T-helper 17 cell (primary cell): ENCODE measurements at places on chromosomes 7 and 10.

GRCh38 chr10:119357412-119358151 lies 150.2 kb downstream of the GRK5 start:
- no peak for DNase-seq

DNA sequence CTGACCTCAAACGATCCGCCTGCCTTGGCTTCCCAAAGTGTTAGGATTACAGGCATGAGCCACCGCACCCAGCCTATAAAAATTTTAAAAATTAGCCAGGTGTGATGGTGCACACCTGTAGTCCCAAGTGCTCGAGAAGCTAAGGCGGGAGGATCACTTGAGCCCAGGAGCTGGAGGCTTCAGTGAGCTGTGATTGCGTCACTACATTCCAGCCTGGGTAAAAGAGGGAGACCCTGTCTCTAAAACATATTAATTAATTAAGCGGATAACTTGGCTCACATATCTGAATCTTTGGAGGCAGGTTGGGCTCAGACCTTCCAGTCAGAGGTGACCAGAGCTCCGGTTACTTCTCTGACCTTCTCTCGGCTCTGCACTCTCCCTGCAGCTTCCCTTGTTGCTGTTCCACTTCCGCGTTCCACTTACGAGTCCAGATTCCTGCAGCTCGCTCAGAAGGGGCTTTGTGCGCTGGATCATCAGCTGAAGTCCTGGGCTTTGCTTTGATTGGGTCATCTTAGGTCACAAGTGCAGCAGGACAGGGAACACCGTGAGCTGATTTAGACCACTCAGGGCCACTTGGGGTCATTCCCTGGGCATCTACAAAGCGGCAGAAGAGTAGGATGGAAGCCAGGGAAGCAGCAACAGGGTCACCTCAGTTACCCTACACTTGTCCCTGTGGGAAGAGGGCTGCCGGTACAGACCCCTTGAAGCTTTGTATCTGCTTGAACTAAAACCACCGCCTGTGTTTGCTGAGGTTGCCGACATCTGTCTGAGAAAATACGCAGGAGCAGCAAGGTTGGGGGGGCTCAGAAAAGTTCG lies 2.0 kb upstream of the ARPC1B start:
- no peak for DNase-seq

GRCh38 chr10:71748671-71749191 lies 24.6 kb downstream of the VSIR start:
- peak; percentile 59 for DNase-seq

- DNase-seq = no peak
Measured at GRCh38 chr10:91146146-91146545, 74.3 kb upstream of the PCGF5 start.

- DNase-seq = no peak
Measured at GRCh38 chr7:36638140-36638539, 86.2 kb downstream of the AOAH start.

- DNase-seq = no peak
Measured at GRCh38 chr10:43981232-43981631, 332.6 kb upstream of the ZNF32 start.

DNA sequence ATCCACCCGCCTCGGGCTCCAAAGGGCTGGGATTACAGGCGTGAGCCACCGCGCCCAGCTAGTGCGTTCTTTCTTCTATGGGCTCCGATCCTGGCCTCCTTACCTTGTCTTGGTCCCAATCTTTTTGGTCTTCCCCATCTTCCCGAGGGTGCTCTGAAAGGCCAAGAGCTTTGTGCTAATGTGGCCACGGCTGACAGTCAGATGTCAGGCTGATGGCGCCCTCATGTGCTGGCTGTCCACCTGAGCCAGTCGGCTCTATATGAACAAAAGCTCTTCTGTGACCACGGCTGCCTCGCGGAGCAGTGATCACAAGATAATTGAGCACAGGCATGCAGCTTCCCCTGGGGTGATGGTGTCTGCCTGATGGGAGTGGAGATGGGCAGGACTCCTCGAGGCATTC lies 11.0 kb upstream of the AHCYL2 start:
- DNase-seq = no peak

GRCh38 chr10:90319188-90319914 lies 538.5 kb downstream of the HTR7 start:
- no peak for DNase-seq

DNA sequence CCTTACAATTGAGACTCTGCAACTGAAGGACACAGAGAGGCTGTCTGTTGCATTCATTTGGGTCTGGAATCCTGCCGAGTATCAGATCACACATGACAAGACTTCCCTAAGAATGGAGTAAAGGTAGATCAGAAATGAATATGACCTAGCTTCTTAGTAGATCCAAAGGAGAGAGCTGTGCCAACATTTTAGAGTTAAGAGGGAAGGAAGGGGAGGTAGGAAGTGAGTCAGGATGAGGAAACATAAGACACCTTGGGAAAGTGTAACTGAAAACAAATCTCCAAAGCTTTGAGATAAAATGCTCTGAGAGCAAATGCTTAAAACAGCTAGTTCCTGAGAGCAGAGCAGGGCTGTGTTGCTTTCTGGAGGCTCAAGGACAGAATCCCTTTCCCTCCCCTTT lies 6.1 kb upstream of the SLC25A13 start:
- DNase-seq = no peak

- DNase-seq = no peak
Measured at GRCh38 chr7:99734987-99735386, at the start of gene CYP3A7. Gene CYP3A7, minus strand, starts transcription at chr7:99735196. Its CDS starts 103 bp downstream, at chr7:99735093.

GRCh38 chr7:150421831-150422230 lies 28.6 kb upstream of the GIMAP8 start:
- DNase-seq = no peak

GRCh38 chr7:45988405-45989057 lies 67.5 kb upstream of the IGFBP3 start:
- no peak for DNase-seq

GRCh38 chr10:106565546-106565945 lies 599.0 kb downstream of the SORCS1 start:
- no peak for DNase-seq

DNA sequence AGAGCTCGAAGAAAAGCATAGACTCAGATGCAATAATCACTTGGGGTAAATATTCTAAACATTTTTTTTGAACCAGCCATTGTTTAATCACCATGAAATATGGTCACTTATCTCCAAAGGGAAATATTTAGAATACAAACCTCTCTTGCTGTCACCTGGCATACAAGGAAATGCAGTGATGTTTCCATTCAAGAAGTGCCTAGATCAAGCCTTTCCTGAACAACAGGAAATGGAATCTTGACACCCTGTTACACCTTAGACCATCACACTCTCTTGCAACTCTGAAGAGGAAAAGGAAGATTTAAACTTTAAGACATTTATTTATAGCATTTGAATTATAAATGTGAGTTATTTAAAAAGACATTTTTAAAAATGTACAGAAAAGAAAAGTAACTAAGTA lies 263.0 kb upstream of the BMPER start:
- DNase-seq = no peak

DNA sequence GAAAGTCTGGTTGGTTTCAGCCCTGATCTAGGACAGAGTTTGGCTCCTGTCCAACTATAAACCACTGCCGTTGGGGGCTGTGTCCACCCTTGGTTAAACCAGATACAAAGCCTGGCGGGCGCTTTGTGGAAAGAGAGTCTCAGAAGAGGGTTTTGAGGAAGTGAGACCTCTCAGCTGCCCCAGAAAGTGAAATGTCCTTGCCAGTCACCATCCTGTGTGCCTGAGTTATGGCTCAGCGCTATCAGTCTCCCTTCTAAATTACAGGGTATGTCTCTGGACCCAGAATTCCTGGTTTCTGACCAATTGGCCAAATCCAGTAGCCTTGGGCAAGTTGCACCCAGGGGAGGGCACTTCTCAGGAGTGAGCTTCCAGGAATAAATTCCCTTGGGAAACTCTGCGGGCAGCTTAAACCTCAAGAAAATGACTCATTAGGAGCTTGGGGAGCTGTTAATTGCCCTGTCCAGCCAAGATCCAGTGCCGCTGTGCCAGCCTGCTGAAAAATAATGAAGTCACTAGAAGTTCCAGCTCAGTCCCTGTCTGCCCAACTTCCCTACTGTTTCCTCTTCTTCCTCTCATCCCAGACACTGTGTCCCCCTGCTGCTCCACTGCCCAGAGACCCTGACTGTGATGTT lies 66.7 kb upstream of the PDZD8 start:
- DNase-seq = no peak

DNA sequence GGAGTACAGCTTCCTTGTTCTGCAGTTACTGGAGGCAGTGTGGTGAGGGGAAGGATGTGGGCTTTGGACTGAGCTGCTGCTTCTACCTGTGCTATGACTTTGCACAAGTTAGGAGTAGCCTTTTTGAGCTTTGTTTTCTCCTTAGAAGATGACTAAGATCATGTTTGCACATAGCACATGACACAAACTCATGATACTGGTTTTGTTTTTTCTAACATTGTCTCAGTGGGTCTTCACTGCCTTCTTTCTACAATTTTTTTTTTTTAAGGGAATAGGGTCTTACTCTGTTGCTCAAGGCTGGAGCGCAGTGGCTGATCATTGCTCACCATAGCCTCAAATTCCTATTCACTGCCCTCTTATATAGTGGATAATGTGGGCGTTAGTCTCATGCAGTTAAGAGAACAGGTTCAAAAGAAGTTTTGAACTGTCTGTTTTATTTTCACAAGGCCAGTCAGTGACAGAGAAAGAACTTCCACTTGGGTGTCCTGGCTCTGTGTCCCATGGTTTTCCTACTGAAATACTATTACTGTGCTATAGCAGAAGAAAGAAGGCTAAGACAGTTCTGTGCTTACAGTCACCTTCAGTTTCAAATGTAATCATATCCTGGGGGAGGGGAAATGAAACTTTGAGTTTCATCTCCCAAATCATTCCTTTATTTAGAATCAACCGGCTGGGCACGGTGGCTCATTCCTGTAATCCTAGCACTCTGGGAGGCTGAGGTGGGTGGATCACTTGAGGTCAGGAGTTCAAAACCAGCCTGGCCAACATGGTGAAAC lies 72.0 kb downstream of the KAT6B start:
- no peak for DNase-seq

- DNase-seq = no peak
Measured at GRCh38 chr7:87216701-87217508, 2.6 kb downstream of the TMEM243 start.

GRCh38 chr7:99420986-99421385 lies 12.2 kb downstream of the BUD31 start:
- DNase-seq = no peak

DNA sequence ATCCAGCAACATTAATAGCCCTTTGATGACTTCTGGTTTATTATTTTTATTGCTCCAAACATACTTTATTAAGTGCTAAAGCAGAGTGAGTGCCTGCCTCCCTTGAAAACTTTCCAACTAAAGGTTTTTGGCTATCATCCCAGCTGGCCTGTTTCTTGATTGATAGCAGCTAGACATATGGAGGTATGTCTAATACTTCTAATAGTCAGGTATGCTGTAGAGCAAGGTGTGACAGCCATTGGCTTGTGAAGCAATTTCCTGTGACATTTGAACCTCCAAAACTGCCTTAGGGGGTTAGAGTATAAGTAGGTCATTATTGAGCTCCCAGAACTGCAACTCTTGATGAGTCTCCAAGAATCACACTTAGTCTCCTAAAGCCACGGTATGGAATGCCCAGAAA lies 55.8 kb downstream of the LOXL4 start:
- DNase-seq = no peak

GRCh38 chr7:46759711-46760480 lies 822.0 kb downstream of the TNS3 start:
- no peak for DNase-seq

DNA sequence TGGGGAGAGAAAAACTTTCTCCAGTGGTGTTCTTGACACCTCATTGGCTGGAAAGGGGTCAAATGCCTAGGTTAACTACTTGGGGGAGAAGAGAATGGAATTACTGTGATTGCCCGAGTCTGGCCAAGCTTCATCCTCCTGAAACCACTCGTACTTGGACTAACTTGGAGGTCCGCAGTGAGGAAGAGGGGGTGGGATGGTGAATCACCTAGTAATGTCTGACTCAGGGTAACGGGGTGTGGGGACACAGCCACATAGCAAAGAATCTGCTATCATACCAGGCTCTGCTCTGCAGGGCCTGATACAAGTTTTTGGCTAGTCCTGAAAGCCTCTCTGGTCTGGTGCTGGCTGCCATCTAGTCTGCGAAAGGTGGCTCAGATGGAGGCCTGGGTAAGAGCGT lies 190.9 kb downstream of the RPS24 start:
- DNase-seq = no peak

GRCh38 chr7:130940326-130940725 lies 206.3 kb upstream of the KLF14 start:
- DNase-seq = no peak

- no peak for DNase-seq
Measured at GRCh38 chr7:95630702-95631458, 34.6 kb upstream of the PDK4 start.

DNA sequence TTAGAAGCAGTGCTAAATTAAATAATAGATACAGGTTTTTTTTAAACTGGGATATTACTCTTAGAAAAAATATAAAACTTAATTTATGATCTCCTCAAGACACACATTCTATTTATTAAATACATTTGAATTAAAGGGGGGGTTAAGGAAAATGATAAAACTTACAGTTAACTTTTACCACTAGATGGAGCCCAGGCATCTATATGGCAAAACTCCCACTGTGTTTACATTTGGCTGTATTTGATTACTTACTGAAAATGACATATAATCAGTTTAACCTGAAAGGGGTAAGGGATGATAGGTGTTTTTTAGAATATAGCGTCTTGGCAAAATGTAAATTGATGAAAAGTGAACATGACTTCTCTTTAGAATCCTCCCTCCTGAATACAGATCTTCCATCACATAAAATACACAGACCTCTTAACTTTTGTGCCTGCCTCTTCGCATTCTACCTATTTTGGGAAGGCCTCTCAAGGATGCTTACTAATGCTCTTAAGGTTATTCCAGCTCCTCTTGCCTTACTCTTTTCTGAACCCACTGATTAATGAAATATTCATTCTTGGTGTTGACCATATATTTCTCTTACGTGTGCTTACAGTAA lies 235.7 kb downstream of the AGMO start:
- DNase-seq = no peak

DNA sequence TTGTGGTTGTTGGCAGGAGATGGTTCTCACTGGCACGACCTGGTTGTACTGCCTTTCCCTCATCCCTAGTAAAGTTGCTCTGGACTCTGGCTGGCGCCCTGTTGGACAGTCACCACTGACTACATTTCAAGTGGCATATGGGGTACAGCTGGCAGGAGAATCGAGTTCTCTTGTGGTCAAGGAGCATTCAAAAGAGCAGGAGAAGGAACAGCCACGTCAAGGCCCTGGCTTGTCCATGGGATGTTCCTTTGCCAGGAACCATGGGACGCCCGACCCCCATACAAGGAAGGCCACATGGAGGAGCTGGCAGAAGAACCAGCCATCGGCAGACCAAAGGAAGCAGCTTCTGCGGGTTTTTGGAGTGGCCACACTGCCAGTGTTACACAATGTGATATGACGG lies 87.0 kb upstream of the SLC25A13 start:
- no peak for DNase-seq

GRCh38 chr7:48446721-48447120 lies 275.5 kb downstream of the ABCA13 start:
- no peak for DNase-seq
